ENCODE measurements at places on chromosomes 12 and 14.

- no peak for DNase-seq
Measured at GRCh38 chr12:65086236-65086635, 34.9 kb downstream of the WIF1 start.

DNA sequence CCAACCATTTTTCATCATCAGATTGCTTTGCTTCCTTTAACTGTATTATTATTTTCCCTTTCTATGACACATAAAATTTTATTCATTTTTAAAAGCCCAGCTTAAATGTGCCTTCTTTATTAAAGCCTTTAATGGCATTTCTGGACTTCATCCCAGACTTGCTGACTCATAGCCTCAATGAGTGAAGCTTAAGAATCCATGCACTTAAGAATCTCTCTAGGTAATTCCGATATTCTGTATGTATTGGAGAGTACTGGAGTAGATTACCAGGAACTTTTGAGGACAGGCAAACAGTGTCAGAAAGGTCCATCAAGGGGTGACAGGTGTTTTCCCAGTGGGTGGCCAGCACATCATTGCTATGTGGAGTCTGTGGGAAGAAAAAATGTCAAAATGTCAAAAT is 107.9 kb downstream of the PTPRQ start:
- no peak for DNase-seq

DNA sequence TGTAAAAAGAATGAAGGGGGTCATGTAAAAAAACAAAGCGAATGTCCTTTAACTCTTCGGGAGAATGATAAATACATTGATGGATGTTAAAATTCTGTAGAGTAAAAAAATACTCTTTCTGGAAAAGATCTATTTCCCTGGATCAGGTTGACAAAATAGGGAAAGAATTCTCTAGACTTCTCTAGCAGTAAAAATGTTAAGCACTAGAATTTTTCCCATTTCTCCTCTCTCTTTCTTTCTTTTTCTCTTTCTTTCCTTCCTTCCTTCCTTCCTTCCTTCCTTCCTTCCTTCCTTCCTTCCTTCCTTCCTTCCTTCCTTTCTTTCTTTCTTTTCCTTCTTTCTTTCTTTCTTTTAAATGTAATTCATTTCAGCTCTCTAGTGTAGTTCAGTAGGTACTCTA is 552.5 kb downstream of the LRFN5 start:
- DNase-seq = no peak

- no peak for DNase-seq
Measured at GRCh38 chr12:75747572-75748021, 236.2 kb upstream of the KRR1 start.

DNA sequence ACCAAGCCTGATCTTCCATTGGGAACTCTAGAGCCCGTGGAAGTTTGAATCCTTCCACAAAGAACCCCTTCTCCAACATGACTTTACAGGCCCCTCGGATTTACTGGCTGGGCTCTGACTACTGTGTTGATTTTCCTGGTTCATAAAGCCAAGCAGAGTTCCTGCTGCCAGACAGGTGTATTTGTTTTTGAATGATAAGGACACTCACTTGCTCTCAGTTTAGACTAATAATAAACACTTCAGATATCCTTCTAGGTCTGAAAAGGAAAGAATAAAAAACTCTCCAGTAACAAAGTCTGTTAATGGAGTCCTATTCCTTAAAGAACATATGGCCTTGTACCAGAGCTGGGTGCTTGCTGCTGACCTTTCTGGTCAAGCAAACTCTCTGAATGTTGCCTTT is 31.0 kb downstream of the SIX1 start:
- no peak for DNase-seq

DNA sequence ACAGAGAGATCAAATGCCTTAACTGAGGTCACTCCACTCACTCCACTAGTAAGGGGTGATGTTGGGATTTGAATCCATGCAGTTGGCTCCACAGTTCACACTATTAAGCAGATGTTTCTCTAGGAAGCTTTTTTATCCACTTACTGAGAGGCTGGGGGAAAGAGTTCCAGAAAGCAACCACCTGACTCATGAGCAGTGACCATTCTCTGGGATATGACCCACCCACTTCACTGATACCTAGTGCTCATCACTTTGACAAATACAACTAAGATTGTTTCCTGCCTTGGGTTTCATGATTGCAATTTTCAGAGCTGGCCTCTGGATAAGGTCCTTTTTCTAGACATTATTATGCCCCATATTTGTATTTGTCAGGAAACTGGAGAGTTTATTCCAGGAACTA is 152.1 kb upstream of the PLEKHG7 start:
- no peak for DNase-seq

DNA sequence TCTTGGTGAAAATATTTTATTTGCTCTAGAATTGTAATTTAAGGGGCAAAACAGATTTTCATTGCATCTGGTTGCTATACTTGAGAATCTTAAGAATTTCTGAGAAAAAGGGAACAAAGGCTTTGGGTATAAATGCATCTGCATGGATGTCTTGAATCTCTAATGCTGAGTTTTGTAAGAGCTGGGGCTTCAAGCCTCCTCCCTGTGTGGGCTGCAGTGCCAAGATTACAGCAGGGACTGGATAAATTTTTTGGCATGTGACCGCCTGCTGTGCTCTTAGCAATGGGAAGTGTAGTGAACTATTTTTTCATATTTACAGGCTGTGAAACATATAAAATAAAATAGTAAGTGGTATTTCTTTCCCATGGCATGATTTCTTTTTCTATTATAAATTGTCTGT is 70.0 kb downstream of the SLC38A6 start:
- DNase-seq = no peak

- DNase-seq = peak; percentile 76
Measured at GRCh38 chr14:72516936-72517700, 376.8 kb downstream of the DPF3 start.

DNA sequence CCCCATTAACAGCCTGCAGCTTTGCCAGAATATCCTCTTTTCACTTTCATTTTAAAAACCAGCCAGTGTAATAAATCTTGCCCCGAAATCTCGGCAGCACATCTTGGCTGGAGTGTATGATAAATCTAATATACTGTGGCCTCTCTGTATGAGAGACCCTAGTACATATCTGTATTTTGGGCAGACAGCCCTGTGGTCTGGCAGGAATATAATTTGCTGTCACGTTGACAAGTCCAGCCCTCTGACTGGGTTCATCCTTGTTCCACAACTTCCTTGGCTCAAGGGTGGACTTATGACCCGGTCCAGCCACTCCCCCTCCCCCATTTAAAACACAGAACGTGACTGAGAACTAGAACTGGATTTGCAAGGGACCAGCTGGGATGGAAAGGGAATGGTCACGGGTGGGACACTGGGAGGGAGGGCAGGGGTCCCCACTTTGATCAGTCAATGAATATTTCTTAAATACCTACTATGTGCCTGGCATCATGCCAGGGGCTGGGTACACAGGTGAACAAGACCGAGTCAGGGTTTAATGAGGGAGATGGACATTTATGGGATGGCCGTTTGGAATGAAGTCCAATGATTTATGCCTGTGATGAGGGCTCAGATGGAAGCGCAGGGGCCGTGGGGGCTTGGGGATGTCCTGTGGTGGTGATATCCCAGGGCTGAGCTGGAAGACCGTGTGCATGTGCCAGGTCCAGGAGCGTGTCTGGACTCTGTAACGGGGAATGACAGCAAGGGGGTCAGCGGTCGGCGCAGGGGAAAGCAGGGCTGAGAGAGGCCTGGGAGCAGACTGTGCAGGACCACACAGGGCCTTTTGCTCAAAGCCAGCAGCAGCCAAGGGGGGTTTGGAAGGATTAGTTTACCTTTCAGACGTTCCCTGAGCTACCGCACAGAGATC is 190.5 kb downstream of the PHETA1 start:
- no peak for DNase-seq

DNA sequence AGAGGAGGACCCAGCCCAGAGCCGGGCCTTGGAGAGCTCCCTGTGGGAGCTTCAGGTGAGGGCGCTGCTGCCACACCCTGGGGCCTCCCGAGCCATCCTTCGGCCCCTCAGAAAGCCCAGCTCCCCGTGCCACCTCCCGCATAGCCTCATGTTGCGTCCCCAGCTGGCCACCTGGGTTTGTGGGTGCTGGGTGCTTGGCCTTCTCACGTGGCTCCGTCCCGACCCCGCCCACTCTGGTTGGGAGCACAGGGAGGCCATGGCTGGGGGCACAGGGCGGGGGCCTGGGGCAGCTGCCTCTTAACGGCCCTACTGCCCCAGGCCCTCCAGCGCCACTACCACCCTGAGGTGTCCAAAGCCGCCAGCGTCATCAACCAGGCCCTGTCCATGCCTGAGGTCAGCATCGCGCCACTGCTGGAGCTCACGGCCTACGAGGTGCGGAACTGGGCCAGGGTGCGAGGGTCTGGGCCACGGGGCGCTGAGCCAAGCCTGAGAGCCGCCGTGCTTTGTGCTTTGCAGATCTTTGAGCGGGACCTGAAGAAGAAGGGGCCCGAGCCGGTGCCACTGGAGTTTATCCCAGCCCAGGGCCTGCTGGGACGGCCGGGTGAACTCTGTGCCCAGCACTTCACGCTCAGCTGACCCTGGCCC is 7.6 kb downstream of the NOC4L start:
- DNase-seq = no peak

DNA sequence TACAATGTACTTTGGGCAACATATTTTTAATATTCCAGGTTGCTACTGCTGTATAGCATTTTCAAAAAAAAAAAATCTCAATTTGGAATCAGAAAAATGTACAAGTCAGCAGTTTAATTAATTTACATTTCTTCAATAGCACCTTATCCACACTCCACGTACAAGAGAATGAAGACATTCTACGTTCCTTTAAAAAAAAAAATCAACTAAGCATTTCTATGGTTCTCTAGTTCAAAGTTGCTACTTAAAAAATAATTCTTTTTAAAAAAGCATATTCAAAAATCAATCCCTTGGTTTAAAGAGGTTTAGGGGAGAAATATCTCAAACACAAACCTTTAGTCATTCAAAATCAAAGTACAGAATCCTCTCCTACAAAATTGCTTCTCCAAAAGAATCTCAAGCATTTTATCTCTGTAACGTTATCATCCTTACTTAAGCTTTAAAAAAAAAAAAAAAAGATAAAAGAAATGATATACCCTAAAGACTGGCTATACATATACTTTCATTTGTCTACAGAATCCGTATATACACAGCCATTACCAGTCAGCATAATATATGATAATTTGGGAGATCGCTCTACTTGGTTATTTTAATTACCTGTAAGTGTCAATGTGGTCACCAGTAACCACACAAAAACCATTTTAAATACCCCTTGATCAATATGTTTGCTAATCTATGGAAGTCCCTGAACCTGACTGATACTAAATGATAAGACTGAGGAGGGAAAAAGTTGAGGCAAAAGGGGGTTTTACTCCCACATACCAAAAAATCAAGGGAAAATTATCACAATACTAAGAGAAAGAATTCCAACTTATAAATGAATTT is 2.7 kb downstream of the MED13L start:
- DNase-seq = no peak

DNA sequence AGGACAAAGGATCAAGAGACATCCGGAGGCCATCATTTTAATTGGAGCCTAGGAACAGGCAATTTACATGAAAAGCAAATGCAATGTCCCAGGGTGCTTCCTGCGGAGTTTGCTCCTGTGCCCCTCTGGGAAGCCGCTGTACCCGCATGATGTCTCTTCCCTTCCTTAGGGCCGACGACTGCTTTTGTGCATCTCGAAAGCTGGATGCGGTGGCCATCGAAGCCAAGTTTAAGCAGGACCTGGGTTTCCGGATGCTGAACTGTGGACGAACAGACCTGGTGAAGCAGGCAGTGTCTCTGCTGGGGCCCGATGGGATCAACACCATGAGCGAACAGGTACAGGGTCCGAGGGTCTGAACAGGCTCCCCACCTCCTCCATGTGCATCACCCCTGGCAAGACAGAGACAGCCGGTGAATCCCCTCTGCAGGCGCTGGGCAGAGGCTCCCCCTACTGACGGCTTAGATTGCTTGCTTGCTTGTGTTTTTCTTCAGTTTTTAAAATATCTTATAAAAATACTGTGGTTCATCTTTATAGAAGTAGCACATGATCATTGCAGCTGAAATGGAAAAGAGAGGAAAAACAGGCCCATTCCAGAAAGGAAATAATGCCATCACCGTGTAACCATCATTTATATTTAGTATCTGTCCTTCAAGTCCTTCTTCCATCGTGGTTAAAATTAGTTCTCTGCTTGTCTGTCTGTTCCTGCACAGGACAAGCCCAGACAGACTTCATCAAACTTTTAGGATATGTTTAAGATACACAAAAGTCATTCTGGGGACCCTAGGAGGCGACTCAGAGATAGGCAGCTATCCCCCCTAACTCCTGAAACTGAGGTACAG is 75.4 kb upstream of the PWP1 start:
- peak; percentile 36 for DNase-seq

GRCh38 chr14:74586681-74587362 is 25.2 kb downstream of the LTBP2 start:
- no peak for DNase-seq

DNA sequence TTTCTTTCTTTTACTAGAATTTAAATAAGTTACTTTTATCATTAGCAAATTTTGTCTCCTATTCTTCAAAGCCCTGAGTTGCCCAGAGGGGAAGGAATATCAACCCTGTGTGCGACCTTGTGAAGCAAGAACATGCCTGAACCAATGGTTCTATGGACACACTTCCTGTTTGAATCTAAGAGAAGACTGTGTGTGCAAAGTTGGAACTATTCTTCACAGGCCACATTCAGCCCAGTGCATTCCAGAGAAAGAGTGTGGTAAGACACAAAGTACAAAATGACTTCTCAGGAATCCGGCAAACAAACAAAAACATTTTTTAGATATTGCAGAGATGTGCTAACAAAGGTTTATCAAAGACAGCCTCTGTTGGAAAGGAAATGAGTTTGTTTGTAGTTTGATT is 90.8 kb upstream of the PTPRQ start:
- no peak for DNase-seq

DNA sequence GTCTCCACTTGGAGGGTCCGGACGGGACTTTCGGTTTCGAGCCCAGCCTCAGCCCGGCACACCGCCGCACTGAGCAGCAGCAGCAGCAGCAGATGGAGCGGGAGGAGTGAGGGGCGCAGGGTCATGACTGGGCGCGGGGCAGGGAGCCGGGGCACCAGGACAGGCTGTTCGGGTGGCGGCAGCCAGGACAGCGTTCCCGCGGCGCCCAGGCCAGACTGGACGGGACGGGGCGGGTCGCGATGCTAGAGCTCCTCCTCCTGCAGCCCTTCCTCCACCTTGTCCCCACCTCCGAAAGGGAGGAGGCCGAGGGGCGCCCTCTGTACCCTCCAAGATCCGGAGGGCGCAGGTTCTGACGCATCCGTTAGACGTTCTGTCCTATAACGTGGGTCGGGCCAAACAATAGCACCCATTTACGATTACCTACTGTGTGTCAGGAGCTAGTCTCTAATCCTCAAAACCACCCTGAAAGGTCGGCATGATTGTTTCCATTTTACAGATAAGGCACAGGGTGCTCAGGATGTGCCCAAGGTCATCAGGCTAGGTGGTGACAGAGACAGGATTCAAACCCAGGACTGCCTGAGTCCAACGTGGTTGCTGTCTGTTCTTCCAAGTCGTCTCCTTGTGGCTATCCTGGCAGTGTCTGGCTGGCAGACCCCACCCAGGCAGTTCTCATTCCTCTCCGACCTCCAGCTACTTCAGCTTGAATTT is at the start of gene FKBP11:
Gene FKBP11, minus strand, starts transcription at position 189 of the 708 bp plus-strand sequence. Its CDS starts 64 bp downstream, at position 125.
- DNase-seq = peak; percentile 86

- peak; percentile 30 for DNase-seq
Measured at GRCh38 chr14:102046337-102047278, 40.2 kb downstream of the HSP90AA1 start.

Data from stimulated activated CD4-positive, alpha-beta T cell treated with anti-CD3 and anti-CD28 coated beads, Interleukin-15, amount 100 ng/mL, for 24 hours (primary cell).